ENCODE measurements at places on chromosomes 2 and 18.

DNA sequence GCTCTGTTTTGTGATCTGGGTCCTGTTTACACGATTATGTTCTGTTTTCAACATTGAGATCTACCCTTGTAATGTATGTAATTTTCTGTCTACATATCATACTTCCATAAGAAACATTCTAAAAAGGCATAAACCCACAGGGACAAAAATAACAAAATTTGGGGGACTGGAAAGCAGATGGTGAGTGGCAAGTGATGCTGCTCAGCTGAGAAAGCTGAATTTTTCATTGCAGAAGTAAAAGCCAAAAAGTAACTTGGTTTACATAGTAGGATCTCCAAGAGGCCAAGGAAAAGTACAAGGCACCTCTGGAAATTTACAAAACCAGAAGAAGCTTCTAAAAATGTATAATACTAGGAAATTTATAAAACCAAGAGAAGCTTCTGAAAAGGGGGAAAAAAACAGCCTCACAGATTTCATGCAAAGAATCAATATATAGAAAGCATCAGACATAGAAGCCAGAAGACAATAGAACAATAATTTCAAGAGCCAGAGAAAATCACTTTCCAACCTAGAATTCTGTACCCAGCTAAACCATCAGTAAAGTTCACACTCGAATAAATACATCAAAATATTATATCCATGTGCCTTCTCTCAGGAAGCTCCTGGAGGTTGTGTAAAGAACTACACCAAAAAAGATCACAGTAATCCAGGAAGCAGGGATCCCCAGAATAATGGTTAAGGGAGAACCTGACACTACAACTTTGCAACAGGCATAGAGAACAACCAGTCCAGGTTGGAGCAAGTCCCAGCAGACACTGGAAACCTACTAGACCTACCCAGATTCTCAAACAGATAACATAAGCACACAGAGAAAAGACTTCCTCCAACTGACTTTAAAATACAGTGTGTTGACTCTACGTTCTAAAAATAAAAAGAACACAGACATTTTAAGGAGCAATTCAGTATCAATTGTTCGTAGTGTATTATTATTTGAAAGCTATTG is 401.7 kb upstream of the HS6ST1 start:
- no peak for DNase-seq

- no peak for DNase-seq
These were observed 1031.8 kb upstream of the ZEB2 start for GRCh38 chr2:145551686-145552085.

GRCh38 chr2:95030496-95030895 is 5.0 kb downstream of the MAL start:
- no peak for DNase-seq

DNA sequence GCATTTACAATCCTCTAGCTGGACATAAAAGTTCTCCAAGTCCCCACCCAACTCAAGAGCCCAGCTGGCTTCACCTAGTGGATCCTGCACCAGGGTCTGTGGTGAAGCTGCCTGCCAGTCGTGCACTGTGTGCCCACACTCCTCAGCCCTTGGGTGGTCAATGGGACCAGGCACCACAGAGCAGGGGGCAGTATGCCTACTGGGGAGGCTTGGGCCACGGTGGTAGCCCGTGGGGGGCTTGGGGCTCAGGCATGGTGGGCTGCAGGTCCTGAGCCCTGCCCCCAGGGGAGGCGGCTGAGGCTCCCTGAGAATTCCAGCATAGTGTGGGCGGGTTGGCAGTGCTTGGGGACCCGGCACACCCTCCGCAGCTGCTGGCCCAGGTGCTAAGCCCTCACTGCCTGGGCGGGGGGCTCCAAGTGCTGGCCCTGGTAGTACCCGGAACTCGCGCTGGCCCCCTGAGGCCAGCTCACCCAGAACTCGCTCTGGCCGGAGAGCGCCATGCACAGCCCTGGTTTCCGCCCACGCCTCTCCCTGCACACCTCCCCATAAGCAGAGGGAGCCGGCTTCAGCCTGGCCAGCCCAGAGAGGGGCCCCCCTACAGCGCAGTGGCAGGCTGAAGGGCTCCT is 1473.4 kb downstream of the SUCLG1 start:
- no peak for DNase-seq

DNA sequence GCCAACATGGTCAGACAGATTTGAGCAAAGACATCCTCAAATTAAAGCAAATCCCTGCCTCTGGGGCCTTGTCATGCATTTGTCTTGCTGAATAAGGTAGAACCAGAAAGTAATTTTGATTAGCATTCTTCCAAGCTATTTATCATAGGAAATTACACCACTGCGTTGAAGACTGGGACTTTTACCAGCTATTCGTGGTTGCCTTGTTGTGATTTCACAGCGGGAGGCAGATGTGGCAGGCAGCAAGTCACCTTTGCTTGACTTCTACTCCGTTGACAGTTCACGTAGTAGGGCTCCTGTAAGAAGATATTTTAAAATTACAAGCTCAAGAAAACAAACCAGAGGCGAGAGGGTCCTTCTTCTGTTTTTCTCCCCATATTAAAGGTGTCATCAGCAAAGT is 80.6 kb downstream of the EN1 start:
- DNase-seq, result no peak

DNA sequence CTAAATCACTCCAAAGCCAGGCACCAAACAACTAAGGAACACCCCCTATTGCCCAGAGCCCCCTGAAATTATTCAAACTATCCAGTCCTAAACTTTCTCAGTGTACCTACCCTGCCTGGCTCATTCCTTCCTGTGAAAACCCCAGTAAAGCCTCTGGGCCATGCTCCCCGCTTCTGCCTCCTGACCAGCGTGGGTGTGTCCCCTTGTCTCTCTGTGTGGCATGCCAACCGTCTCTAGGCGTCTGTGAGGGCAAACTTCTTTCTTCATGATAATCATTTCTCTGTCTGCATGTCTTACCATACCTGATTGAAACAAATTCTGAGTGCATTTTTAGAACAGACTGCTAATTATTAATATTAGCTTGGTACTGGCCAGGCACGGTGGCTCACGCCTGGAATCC is 109.0 kb upstream of the MSH2 start:
- no peak for DNase-seq

GRCh38 chr18:41617647-41618046 is 337.4 kb upstream of the PIK3C3 start:
- DNase-seq, result no peak
